Aortic smooth muscle cell (primary cell): ENCODE measurements at places on chromosomes 6 and 20. TPM values are rescaled to one million over a fixed set of nuclear protein-coding genes. Genes with fewer than 3 reads are reported as not detected.

The ITCH gene
- 74.9 and 78.0 TPM in 2 replicates for total RNA-seq

The HAO1 gene
- not detected in 2 replicates for total RNA-seq

The BPI gene
- total RNA-seq, result 0.50 and 0.79 TPM in 2 replicates

The JARID2 gene
- 5.0 and 5.2 TPM in 2 replicates for total RNA-seq

The COX4I2 gene
- total RNA-seq, result not detected in 2 replicates

The LY86 gene
- total RNA-seq, result not detected in 2 replicates

The DACT2 gene
- 0.13 TPM in 1 of 2 replicates, not detected in the other for total RNA-seq
